ENCODE measurements at places on chromosomes 4 and X.

DNA sequence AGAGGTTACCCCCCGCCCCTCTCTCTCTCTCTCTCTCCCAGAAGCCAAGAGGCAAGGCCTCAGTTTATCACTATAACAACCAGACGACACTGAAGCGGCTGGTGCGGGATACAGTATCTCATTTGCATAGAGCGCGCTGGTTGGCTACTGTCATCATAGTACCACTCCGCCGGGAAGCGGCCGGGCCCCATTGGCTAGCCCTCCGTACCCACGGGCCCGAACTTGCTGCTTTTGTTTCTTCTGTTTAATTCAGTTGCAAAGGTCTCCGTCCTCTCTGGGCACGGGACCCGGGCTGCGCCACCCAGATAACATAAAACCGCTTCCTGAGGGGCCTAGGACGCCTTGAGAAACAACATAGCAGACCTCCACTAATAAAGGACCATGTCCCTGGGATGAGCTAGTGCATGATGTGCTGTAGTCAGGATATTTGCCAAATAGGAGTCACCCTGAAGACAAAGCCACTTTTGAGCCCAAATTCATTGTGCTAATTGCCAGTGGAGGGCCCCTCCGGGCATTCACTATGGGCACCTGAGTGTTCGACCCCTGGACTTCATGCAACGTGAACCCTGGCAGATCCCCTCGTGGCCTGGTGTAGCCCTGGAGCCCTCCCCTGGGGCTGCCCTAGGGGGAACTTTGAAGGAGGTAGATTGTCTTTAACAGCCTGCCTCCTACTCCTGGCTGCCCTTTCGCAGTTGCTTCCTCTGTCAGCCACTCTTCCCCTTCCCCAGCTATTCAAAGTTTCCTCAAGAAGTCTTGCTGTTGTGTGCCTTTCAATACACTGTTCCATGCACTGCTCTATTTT lies at the start of gene PCYT1B:
TSS of gene PCYT1B (minus strand) at position 91 of the 802 bp plus-strand sequence. CDS start 242 bp downstream, outside the sequence.
- peak; percentile 15 for DNase-seq
- H3K4me3 ChIP-seq: no peak within 1 kb of the TSS
- H3K27ac ChIP-seq: no peak within 1 kb of the TSS
- peaks cover 7% of the 10 kb centered on the region for H3K4me1 ChIP-seq
- H3K36me3 ChIP-seq: no peaks in the 10 kb centered on the region

DNA sequence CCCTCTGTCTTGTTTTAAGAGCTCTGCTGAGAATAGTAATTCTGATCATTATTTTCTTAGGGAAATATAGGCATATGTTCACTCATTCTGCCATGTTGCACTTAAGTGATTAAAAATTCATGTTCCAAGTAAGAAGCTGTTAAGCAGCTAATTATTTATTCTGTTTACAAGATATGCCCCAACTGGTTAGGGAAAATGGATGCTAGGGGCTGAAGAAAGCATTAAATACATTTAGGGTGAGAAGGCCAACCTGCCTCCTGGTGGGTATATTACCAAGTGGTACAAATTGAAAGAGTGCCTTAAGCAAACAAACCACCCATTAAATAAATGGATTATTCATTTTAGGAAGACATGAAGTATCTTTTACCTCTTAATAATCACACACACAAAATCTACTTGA lies 392.6 kb upstream of the EPHA5 start:
- no peaks in the 10 kb centered on the region for H3K4me1 ChIP-seq
- no peak for DNase-seq
- H3K27ac ChIP-seq: no peak overlapping the region
- H3K27me3 ChIP-seq: no peaks in the 10 kb centered on the region
- no peak overlapping the region for H3K4me3 ChIP-seq

- DNase-seq: peak; percentile 5
- peaks cover 27% of the 10 kb centered on the region for H3K4me1 ChIP-seq
- H3K4me3 ChIP-seq: peak overlapping the region; percentile 73
- no peaks in the 10 kb centered on the region for H3K27me3 ChIP-seq
These were observed 46.3 kb downstream of the SH3KBP1 start for GRCh38 chrX:19840899-19841648.

DNA sequence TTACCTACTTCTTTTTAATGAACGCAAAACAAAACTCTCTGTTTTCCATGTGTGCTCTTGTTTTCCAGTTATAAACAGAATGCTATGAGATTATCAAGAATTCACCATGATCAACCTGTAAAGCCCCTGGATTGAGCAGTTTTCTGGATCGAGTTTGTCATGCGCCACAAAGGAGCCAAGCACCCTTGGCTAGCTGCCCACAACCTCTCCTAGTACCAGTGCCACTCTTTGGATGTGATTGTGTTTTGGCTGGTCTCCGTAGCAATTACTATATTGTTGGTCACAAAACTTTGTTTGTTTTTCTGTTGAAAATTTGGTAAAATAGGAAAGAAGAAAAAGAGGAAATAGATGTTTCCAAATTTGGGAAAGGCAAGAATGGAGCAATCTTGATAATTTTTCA lies 51.1 kb downstream of the UGT2B7 start:
- no peaks in the 10 kb centered on the region for H3K27me3 ChIP-seq
- H3K36me3 ChIP-seq: no peaks in the 10 kb centered on the region
- no peak for DNase-seq
- no peak overlapping the region for H3K27ac ChIP-seq
- H3K4me3 ChIP-seq: no peak overlapping the region
- no peaks in the 10 kb centered on the region for H3K4me1 ChIP-seq

DNA sequence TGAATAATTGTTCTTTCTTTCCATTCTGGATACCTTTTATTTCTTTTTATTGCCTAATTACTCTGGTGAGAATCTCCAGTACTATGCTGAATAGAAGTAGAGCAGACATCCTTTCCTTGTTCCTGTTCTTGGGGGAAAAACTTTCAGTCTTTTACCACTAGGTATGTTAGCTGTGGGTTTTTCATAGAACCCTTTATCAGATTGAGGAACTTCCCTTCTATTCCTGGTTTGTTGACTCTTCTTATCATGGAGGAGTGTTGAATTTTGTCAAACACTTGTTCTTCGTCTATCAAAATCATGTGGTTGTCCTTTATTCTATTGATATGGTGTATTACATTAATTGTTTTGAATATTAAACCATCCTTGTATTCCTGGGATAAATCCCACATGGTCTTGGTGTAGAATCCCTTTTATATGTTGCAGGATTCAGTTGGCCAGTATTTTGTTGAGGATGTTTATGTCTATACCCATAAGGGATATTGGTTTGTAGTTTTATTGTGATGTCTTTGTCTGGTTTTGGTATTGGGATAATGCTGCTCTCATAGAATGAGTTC lies 23.6 kb downstream of the SH3BP2 start:
- peaks cover 65% of the 10 kb centered on the region for H3K4me1 ChIP-seq
- H3K27ac ChIP-seq: peak overlapping the region; percentile 1
- no peak for DNase-seq
- no peak overlapping the region for H3K4me3 ChIP-seq
- no peaks in the 10 kb centered on the region for H3K27me3 ChIP-seq

GRCh38 chrX:33339219-33339618 lies 127.9 kb upstream of the DMD start:
- DNase-seq: no peak
- no peaks in the 10 kb centered on the region for H3K4me1 ChIP-seq
- no peaks in the 10 kb centered on the region for H3K27me3 ChIP-seq

GRCh38 chr4:76993787-76994641 lies 44.5 kb downstream of the SEPTIN11 start:
- H3K36me3 ChIP-seq: peaks cover 6% of the 10 kb centered on the region
- peak overlapping the region; percentile 37 for H3K27ac ChIP-seq
- H3K27me3 ChIP-seq: no peaks in the 10 kb centered on the region
- peak overlapping the region; percentile 77 for H3K4me3 ChIP-seq

GRCh38 chr4:11261066-11261850 lies 167.4 kb downstream of the HS3ST1 start:
- H3K27ac ChIP-seq: no peak overlapping the region
- H3K4me1 ChIP-seq: no peaks in the 10 kb centered on the region
- H3K36me3 ChIP-seq: no peaks in the 10 kb centered on the region
- DNase-seq: no peak
- no peaks in the 10 kb centered on the region for H3K27me3 ChIP-seq
- no peak overlapping the region for H3K4me3 ChIP-seq

DNA sequence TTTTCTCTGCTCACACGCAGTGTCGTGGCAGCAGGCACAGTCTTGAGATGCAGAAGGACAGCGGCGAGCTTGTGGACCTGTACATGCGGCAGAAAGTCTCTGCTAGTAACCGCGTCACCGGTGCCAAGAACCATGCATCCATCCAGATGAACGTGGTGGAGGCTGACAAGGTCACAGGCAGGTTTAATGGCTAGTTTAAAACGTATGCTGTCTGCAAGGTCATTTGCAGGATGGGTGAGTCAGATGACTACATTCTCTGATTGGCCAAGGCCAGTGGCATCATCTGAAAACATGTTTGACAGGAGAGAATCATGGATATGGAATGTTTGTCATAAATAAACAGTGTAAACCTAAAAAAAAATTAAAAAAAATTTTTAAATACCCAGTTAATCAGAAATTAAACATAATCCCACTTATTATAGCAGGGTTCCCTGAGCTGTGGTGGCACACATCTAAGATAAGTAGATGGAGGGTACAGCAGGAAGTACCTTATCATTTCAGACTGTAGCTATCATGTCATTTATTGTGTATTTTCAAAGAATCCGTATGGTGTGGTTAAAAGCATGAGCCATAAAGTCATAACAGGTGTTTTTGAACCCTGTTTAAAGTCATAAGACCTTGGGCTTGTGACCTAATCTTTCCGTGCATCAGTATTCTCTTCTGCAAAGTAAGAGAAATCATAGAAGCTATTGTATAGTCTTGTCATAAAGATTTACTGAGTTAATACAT lies 7.5 kb upstream of the BMP2K start:
- H3K27ac ChIP-seq: no peak overlapping the region
- DNase-seq: peak; percentile 81
- H3K4me1 ChIP-seq: no peaks in the 10 kb centered on the region
- peaks cover 1% of the 10 kb centered on the region for H3K27me3 ChIP-seq

GRCh38 chr4:23382879-23383278 lies 507.0 kb downstream of the PPARGC1A start:
- no peaks in the 10 kb centered on the region for H3K27me3 ChIP-seq
- no peak overlapping the region for H3K27ac ChIP-seq
- no peak overlapping the region for H3K4me3 ChIP-seq
- no peaks in the 10 kb centered on the region for H3K36me3 ChIP-seq

DNA sequence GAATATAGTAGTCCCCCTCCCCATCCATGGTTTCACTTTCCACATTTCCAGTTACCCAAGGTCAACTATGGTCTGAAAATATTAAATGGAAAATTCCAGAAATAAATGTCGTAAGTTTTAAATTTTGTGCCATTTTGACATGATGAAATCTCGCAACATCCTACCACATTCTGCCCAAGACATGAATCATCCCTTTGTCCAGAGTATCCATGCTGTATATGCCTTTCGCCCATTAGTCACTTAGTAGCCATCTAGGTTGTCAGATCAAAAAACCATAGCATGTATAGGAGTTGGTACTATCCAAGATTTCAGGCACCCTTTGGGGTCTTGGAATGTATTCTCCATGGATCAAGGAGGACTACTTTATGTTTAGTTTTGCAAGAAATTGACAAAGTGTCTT lies 8.3 kb downstream of the PRRG1 start:
- no peak overlapping the region for H3K4me3 ChIP-seq
- no peaks in the 10 kb centered on the region for H3K4me1 ChIP-seq
- DNase-seq: no peak
- H3K36me3 ChIP-seq: no peaks in the 10 kb centered on the region
- no peaks in the 10 kb centered on the region for H3K27me3 ChIP-seq
- no peak overlapping the region for H3K27ac ChIP-seq

DNA sequence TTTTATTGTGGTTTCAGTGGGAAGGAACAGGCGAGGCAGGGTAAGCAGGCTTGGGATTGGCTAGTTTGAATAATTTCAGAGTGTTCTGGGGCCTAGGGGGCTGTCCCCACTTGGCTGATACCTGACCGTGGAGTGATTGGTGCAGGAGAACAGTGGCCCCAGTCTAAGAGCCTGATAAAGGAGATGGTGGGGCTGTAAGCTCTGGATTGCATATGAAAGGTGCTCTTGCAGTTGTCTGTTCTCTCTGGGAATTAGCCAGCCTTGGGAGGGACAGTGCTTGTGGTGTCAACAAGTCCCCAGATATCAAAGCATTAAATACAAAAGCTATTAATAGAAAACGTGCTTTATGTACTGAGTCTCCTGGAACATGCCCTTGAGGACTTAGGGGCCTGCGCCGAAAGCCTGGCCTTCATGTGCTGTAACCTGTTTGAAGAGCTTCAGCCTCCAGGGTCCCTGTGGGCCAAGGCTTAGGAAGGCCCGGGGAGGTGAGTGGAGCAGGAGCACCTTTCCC lies 30.4 kb upstream of the CLTRN start:
- no peak overlapping the region for H3K27ac ChIP-seq
- peaks cover 7% of the 10 kb centered on the region for H3K36me3 ChIP-seq
- no peak overlapping the region for H3K4me3 ChIP-seq
- DNase-seq: no peak
- H3K4me1 ChIP-seq: no peaks in the 10 kb centered on the region
